Hepatocyte (in vitro differentiated cells): ENCODE measurements at places on chromosomes 1 and 21. TPM values are rescaled to one million over a fixed set of nuclear protein-coding genes. Genes with fewer than 3 reads are reported as not detected.

The TMEM51 gene
- total RNA-seq, result 23.7 and 24.0 TPM in 2 replicates

The LCE3D gene
- total RNA-seq, result not detected in 2 replicates

GRCh38 chr21:39373634-39374033 is 24.7 kb upstream of the HMGN1 start:
- no peaks in the 10 kb centered on the region for H3K27me3 ChIP-seq
- no peak overlapping the region for H3K27ac ChIP-seq
- H3K4me3 ChIP-seq, result no peak overlapping the region
- DNase-seq, result peak; percentile 69
- H3K4me1 ChIP-seq, result no peaks in the 10 kb centered on the region
- no peaks in the 10 kb centered on the region for H3K36me3 ChIP-seq

- H3K4me3 ChIP-seq, result no peak overlapping the region
- H3K4me1 ChIP-seq, result no peaks in the 10 kb centered on the region
- no peaks in the 10 kb centered on the region for H3K27me3 ChIP-seq
- no peak overlapping the region for H3K27ac ChIP-seq
- no peak for DNase-seq
These were observed 241.9 kb downstream of the KAZN start for GRCh38 chr1:14840374-14840773.

DNA sequence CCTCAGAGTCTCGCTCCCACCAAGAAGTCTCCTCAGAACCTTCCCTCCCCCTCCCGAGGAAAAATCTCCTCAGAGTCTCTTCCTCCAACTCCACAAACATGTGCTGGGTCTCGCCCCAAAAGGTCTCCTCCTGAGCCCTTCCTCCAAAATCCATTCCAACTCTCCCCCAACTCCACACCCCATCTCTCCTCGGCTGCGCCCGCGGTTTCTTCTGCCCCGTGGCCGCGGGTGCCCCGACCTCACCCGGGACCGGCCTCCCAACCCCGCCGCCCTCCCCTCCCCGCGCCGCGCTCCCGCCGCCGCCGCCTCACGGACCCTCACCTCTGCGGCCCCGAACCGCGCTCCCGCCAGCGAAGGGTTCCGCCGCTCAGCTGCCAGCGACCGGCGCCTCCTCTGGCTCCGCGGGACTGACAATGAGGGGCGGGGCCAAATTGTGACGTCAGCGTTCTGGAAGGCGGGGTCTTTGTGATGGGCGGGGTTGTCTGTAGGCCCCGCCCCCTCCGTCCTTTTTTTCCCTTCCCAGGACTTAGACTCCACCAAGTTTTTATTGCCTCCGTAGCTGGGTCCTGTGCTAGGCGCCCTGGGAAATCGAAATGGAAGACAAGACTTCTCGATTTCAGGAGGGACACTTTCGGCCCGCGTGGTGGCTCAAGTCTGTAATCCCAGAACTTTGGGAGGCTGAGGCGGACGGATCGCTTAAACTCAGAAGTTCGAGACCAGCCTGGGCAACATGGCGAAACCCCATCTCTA is at the start of gene LUZP1:
Gene LUZP1, minus strand, starts transcription at position 412 of the 750 bp plus-strand sequence.
- peak within 1 kb of the TSS; percentile 90 for H3K27ac ChIP-seq
- no peaks in the 10 kb centered on the region for H3K36me3 ChIP-seq
- peak; percentile 95 for DNase-seq
- H3K4me3 ChIP-seq, result peak within 1 kb of the TSS; percentile 70

- H3K36me3 ChIP-seq, result no peaks in the 10 kb centered on the region
- no peaks in the 10 kb centered on the region for H3K27me3 ChIP-seq
- peak; percentile 80 for DNase-seq
- H3K4me1 ChIP-seq, result peaks cover 14% of the 10 kb centered on the region
- H3K4me3 ChIP-seq, result no peak overlapping the region
These were observed 13.7 kb upstream of the TMEM51 start for GRCh38 chr1:15139654-15140350.

The REG4 gene
- 103 and 106 TPM in 2 replicates for total RNA-seq

The ZBTB8A gene
- total RNA-seq, result 5.1 and 5.7 TPM in 2 replicates

DNA sequence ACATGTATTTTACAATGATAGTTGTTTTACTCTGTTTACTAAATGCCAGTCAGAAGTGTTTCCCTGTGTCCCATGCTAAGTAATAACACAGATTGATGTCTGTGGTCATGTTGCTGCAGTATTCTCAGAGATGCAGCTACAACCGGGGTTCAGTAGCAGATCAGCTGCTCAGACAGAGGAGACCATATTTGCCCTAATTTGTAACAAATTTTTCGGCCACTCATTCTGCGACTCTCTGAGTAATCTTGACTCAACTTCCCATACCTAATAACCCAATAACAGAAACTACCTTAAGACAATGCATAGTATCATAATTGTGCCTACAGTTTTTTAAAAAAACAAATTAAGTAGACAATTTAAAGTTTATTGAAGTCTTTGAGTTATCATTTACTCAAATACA is 32.6 kb downstream of the NIBAN1 start:
- no peak overlapping the region for H3K4me3 ChIP-seq
- no peak overlapping the region for H3K27ac ChIP-seq
- no peak for DNase-seq
- no peaks in the 10 kb centered on the region for H3K36me3 ChIP-seq
- H3K27me3 ChIP-seq, result no peaks in the 10 kb centered on the region

DNA sequence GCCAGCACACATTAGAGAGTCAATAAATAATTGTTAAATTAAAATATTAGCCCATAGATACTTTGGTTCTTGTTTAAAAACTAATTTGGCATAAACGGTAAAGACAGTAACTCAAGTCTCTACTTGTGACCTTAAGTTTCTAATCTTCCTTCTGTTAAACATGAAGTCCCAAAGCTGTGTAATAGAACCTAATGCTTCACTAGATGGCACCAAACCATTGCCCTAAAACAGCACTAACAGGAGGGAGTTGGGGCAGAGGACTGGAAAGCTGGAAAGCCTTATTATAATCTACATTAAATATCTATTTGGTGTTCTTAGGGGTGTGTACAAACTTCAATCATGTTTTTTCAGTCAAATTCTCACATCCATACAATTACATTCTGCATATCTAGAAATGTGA is 176.7 kb downstream of the OLFM3 start:
- H3K27ac ChIP-seq, result no peak overlapping the region
- H3K4me1 ChIP-seq, result no peaks in the 10 kb centered on the region
- H3K27me3 ChIP-seq, result no peaks in the 10 kb centered on the region

DNA sequence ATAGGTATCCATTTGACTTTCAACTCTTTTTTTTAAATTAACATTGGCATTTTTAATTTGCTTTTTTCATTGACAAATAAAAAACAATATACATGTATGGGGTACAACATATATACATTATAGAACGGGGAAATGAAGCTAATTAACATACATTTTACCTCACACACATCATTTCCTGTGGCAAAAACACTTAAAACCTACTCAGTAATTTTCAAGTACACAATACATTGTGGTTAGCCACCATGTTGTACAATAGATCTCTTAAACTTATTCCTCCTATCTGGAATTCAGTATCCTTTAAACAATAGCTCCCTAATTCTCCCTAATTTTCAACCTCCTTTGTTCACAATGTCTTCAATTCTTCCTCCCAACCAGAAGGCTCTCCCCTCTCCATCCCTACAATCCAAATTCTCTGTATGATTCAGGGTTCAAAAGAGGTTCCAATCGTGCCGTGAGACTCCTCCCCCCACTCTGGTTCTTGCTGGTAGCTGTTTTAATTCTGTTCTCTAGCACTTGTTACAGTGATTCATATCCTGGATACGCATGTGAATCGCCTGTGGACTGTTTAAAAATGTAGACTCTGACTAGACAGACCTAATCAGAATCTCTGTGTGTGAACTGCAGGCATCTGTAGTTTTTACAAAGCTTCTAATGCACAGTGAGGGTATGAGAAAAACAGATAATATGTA is 87.6 kb upstream of the DUSP10 start:
- H3K4me1 ChIP-seq, result no peaks in the 10 kb centered on the region
- no peak overlapping the region for H3K27ac ChIP-seq
- DNase-seq, result no peak
- H3K27me3 ChIP-seq, result no peaks in the 10 kb centered on the region
- no peaks in the 10 kb centered on the region for H3K36me3 ChIP-seq

DNA sequence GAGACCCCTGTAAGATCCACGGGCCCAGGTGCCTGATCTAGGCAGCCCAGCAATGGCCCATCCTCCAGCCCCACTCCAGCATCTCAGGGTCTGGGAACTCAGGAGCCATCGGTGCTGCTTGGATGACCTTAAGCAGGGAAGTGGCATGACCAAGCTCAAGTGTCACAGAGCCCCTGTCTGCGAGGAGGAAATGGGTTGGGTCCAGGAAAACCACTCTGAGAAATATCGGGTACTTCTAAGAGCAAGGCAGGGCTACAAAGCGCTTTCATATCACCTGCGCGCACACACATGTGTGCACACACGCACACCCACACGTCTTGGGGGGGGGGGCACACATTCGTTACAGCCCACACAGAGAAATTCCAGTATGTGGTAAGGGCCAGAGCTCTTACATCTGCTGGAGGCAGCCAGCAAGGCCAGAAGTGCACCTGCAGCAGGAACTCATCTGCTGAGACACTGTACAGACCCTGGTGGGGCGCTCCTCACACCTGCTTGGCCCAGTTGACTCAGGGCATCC is 32.6 kb upstream of the SPOCD1 start:
- H3K27ac ChIP-seq, result no peak overlapping the region
- H3K4me1 ChIP-seq, result no peaks in the 10 kb centered on the region
- no peaks in the 10 kb centered on the region for H3K27me3 ChIP-seq
- no peaks in the 10 kb centered on the region for H3K36me3 ChIP-seq
- H3K4me3 ChIP-seq, result no peak overlapping the region

- no peaks in the 10 kb centered on the region for H3K27me3 ChIP-seq
- H3K27ac ChIP-seq, result no peak overlapping the region
- H3K4me1 ChIP-seq, result no peaks in the 10 kb centered on the region
- DNase-seq, result no peak
- H3K4me3 ChIP-seq, result no peak overlapping the region
- H3K36me3 ChIP-seq, result no peaks in the 10 kb centered on the region
These were observed 17.5 kb downstream of the LRRC71 start for GRCh38 chr1:156937883-156938282.
